Large intestine (tissue), 12 donors: ENCODE measurements at places on chromosomes 1 and 21.

DNA sequence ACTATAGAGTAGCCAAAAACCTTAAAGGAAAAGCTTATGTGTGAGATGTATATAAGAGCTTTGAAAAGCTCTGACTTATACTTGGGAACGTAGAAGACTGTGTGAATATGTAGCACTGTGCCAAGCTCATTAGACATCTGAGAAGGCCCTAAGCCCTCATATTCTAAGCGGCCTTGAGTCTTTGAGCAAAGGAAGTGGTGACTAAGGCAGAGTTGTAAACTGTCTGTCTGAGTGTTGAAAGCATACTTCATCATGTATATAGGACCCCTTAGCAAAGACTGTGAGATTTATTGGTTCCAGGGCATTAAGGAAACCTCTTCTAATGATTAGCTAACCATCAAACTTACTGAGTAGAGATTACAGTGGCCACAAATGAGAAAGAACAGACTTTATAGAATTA is 153.3 kb upstream of the LYPLAL1 start:
- no peak for DNase-seq

DNA sequence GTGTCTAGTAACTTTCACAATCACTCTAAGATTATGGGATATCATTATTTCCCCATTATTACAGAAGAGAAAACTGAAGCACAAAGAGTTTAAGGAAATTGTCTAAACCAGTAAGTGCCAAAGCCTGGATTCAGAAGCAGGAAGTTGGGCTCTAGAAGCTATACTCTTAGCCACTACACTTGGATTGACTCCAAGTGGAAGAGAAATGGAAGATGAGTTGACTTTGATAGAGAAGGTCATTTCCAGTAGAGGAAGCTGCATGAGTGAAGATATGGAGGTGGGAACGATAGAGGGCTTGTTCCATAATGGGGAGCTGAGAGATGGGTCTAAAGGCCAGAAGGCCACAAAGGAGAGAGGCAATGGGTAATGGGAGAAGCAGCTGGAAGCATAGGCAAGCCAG is 11.7 kb upstream of the TDRD10 start:
- DNase-seq, result no peak

DNA sequence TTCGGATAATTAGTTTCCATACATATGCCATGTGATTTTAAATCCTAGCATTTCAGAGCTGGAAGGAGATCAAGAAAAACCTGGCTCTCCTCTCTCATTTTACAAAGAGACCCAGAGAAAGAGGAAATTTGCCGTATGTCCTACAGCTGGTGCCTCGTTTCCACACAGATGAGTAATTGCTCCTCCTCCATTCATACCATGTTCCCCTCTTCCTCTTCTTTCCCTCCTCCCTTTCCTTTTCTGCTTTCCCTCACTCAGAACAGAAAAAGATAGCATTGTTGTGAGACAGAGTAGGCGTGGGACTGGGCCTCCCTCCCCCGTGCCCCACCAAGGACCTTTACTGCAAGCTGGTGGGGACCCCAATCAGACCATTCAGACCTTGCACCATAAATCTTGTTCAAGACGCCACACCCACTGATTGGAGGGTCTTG is 13.7 kb upstream of the SLC44A3 start:
- DNase-seq, result no peak

- no peak for DNase-seq
Measured at GRCh38 chr1:87064986-87065385, 150.6 kb downstream of the HS2ST1 start.

GRCh38 chr1:24964811-24965570 is 34.9 kb upstream of the RUNX3 start:
- DNase-seq, result peak; percentile 23

DNA sequence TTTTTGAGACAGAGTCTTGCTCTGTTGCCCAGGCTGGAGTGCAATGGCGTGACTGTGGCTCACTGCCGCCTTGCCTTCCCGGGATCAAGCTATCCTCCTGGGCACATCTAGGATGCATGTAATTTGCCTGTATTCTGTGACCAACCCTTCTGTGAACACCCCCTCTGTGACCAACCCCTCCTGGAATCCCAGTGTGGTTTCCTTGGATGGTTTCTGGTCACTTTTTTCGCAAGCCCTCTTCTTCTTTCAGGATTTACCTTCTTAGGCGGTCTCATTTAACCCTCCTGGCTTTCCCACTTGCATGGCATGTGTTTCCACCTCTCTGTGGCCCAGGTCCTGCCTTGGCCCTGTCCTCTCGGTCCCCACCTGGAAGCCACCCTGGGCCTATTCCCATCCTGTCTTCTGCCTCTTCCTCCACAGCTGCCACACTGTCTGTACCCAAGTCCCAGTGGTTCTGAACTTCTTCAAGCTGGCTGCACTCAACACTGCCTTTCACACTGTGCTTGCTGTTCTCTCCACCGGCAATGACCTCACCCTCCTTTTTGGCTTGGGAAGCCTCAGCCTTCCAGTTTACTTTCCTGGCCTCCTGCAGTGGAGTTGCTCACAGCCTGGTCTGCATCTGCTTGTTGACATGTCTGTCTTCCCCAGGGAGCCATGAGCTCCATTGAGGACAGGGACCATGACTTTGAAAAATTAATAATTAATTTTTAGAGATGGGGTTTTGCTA is 57.0 kb downstream of the DISC1 start:
- DNase-seq, result no peak

- DNase-seq, result no peak
Measured at GRCh38 chr1:61224609-61225008, 142.2 kb downstream of the NFIA start.

GRCh38 chr21:42316891-42317290 is 1.7 kb upstream of the TFF3 start:
- DNase-seq, result peak; percentile 95

DNA sequence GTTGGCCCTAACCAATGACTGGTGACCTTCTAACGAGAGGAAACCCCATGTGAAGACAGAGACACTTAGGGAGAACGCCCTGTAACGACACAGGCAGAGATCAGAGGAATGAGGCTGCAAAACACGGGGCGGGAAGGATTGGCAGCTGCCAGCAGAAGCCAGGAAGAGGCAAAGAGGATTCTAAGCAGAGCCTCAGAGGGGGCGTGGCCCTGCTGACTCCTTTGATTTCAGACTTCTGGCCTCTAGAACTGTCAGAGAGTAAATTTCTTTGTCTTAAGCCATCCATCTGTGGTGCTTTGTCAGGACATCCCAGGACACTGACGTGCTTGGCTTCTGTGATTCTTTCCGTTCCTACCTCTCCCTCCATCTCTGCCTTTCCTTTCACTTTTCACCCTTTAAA is 79.3 kb downstream of the SH3BGR start:
- no peak for DNase-seq

- DNase-seq, result no peak
Measured at GRCh38 chr21:42780617-42781016, 98.7 kb downstream of the WDR4 start.

GRCh38 chr1:199226163-199226562 is 587.3 kb downstream of the PTPRC start:
- no peak for DNase-seq

GRCh38 chr1:100851726-100852125 is 42.9 kb downstream of the EXTL2 start:
- DNase-seq, result no peak

DNA sequence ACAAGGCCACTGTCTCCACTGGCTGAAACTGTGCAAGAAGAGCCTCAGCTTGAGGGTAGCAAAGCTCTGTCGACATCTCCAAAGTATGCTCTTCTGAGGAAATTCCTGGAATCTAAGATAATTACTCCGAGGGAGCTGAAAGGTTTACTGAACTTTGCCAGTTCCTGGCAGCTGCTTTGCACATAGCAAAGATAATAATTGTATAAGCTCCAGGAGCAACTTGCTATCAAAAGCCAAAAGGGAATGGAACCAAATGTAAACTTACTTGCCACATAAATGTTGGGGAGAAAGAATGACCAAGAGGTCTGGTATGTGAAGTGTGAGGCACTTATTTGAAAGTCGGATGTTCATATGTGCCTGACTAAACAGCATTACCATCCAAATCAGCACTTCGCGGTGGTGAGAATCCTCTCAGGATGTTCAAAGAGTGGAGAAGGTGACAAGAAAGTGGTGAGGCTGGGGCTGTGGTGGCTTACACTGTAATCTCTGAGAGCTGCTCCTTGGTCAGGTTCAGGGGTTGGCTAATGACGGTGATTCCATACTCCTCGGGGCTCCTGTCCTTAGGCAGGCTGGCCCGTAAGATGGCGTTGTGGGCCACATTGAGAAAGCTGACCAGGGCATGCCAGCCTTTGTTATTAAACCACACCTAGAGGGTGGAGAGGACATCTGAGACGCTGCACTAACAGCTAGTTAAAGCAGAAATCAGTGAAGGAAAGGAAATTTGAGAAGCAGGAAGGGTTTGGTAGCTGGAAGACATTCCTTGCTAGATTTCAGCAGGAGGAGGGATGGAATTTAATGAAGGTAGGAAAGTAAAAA is 100.0 kb downstream of the ABCA4 start:
- peak; percentile 46 for DNase-seq

DNA sequence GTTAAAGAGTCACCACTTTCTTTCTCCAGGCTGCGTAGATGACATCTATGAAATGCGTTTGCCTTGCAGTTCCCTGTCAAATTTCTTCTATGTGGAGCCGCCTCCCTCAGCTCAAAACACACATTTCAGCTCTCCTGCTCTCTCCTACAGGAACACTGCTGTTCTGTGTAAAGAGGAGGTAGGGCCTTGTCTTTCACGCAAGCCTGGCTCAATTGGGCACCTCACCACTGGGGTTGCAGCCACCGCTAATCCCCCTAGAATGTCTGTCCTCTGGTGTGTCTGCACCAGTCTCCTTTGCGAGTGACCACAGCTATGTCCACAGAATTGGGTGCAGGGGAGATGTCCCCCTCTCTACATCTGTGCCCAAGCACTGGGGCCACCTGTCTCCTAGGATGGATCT is 31.8 kb upstream of the CFHR4 start:
- no peak for DNase-seq

DNA sequence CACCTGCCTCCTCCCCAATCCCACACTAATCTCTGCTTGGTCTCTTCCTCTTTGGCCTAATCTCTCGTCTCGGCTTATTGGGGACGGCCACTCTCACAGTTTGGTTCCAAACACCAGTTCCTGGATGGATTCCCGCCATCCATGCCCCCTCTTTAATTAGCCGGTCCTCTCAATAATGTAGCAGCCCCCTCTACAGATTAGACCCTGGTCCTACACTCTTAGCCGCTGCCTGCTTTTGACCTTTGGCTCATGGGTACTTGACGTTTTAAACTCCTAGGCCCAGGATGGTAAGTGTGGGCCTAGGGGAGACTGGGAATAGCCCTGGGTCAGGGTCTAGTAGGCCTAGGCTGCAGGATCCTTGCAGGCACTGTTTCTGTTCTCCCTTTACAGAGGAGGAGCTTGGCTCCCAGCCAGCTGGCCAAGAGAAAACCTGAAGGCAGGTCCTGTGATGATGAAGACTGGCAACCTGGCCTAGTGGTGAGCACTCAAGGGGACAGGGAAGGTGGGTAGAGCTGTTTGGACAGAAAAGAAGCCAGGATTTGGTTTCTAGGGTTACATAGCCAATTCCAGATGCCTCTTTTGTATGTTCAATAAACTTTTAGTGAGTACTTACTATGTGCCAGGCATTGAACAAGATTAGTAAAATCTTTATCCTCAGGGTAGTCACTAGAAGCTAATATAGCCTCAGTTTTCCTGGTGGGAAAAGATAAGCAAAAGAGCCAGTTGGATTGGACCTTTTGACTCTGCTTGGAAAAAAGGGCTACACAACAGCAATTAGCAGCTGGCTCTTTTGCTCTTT is 758 bp downstream of the RAD54L start:
- DNase-seq, result peak; percentile 23

GRCh38 chr1:32221581-32221979 is 573 bp downstream of the TMEM234 start:
- no peak for DNase-seq

GRCh38 chr1:10629091-10629815 is 154.5 kb downstream of the PEX14 start:
- DNase-seq, result no peak

DNA sequence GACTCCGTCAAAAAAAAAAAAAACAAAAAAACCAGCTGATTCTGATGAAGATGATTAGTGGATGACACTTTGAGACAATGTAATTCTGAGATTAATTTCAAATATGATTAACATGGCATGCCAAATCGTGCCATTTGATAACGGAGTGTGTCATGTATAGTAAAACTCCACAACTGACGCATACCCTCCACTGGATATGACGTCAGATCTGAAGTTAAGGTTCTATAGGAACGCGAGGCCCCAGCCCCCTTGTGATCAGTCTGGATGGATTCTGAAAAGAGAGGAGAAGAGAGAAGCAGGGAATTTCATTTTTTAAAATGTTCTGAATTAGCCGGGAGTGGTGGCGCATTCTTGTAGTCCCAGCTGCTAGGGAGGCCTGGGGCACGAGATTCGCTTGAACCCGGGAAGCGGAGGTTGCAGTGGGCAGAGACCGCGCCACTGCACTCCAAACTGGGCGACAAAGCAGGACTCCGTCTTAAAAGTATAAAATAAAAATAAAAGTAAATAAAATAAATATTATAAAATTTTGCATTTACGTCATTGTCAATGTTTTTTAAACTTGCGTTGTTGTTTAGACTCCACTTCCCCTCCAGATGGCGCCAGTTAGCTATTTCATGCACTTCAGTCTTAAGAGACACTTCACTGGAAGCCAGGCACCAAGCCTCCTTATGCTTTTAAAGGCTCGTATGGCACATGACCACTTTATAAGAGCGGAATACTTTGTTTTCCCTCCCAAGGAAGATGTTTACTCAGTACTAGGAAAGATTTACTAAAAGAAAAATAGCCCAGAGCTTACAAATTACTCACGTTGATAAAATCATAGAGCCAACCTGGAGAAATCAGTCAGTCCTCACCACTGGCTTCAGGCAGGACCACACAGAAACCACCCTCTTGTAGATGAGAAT is 65.5 kb downstream of the UBE2U start:
- peak; percentile 61 for DNase-seq

DNA sequence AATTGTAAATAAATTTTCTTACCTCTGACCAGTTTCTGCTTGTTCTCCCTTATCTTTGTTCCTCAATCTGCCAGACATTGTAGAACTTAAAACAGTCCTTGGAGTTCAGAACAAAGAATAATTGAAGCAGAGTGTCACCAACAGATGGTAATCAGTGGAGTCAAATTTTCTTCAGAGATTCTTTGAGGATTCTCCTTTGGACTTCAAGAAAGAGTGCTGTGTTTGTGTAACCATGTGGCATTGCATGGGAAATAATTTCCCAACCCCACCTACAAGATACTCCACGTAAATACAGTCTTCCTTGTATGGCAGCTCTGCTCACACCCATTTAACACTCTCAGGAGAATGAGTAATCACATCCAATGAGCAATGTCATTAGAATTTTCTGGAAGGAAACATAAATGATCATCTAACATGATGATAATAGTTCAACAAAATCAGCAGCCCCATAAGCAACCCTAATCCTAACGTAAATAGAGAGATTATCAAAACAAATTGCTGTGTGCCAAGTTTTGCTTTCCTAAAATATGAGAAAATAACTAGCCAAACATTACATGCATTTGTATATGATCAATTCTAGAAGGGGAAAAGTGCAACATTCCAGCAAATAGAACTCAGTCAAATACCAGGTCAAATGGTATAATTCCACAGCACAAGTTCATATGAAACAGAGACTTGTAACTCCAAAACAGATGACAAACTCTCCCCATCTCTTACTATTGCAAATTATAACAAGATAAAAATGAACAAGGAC is 6.9 kb upstream of the DENND1B start:
- peak; percentile 10 for DNase-seq
